PC-3 (cell line): ENCODE measurements at places on chromosomes 1 and 21.
A peak's percentile ranks its signal among the peaks of the same experiment; 100 is the strongest.

- DNase-seq = peak; percentile 95
Observed at GRCh38 chr1:6205849-6206519, at the start of gene RNF207. Gene RNF207 (plus strand): TSS chr1:6206119. CDS start chr1:6206536, 417 bp downstream.

- DNase-seq = peak; percentile 60
Observed at GRCh38 chr1:94022471-94023189, 98.3 kb downstream of the ABCA4 start.

DNA sequence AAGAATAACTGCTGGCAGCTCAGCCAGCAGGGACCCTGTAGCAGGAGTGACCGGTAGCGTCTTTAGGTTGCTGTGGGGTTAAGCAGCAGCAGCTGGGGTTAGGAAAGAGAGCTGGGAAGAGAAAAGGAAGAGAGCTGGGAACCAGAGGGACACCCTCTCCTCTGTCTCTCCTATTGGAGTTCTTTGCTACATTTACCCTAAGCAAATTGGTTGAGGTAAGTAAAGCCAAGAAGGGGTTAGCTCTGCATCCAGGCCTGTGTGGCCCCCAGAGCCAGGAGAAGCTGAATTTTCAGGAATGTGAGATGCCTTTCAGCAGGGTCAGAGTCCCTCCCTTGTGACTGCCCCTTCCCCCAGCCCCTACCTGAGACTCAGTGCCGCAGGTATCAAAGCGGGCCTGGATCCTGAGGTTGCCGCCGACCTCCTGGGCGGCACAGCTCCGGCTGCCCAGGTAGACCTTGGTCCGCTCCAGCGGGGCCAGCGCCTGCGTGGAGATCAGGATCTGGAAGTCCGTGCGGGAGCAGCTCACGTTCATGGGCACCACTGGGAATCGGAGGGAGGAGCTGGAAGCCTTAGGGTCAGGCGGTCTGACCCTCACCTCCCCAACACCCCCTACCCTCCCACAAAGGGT is 16.4 kb downstream of the CDCP2 start:
- no peak for DNase-seq

GRCh38 chr1:48164571-48164970 is 57.9 kb upstream of the SLC5A9 start:
- no peak for DNase-seq

DNA sequence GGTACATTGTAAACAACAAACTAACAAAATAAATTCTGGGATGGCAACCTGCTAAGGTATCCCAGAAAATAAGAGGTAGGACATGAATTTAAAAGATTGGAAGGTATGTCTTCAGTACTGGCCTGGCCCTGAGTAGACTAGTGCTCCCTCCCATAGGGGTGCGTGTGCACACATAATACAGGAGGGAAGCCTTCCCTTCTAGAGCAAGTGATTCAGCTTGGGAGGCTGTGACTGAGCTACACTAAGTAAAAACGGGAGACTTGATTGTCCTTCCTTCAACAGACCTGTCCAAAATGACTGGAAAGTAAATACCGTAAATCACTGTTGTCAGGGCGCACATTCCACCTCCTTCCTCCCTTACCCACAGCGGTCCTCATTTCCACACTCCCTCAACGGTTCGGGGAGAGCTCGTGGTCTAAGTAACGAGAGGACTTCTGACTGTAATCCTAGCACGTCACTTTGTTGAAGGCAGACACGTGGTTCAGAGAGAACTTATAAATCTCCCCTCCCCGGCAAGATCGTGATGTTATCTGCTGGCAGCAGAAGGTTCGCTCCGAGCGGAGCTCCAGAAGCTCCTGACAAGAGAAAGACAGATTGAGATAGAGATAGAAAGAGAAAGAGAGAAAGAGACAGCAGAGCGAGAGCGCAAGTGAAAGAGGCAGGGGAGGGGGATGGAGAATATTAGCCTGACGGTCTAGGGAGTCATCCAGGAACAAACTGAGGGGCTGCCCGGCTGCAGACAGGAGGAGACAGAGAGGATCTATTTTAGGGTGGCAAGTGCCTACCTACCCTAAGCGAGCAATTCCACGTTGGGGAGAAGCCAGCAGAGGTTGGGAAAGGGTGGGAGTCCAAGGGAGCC is at the start of gene TGFB2:
TGFB2 (plus strand) TSS at position 523 of the 859 bp plus-strand sequence. CDS start 1,366 bp downstream, outside the sequence.
- DNase-seq = peak; percentile 98

DNA sequence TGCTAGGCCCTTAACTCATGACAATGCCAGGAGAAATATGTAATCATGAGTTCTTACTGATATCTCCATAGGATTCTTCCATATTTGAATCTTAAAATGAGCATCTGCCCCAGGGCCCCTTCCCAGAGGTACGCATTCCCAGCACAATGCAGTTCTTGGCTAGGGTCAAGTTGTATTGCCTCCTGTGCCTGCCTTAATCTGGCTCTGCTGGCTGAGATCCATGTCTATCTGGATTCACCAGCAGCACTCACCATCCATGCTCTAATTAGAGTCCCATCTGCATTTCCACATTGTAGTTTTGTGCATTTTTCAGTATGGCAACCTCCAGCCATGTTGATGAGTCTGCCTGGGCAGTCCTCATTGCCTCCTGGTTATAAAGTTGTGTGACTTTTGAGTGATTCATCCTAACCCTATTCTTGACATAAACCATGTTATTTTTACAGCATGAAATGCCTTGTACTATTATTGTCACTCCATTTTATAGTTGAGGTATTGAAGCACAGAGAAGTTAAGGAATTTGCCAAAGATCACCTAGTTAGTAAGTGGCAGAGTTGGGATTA is 55.9 kb downstream of the CAMSAP2 start:
- DNase-seq = peak; percentile 52

GRCh38 chr1:5904551-5904950 is 87.7 kb downstream of the NPHP4 start:
- DNase-seq = no peak

DNA sequence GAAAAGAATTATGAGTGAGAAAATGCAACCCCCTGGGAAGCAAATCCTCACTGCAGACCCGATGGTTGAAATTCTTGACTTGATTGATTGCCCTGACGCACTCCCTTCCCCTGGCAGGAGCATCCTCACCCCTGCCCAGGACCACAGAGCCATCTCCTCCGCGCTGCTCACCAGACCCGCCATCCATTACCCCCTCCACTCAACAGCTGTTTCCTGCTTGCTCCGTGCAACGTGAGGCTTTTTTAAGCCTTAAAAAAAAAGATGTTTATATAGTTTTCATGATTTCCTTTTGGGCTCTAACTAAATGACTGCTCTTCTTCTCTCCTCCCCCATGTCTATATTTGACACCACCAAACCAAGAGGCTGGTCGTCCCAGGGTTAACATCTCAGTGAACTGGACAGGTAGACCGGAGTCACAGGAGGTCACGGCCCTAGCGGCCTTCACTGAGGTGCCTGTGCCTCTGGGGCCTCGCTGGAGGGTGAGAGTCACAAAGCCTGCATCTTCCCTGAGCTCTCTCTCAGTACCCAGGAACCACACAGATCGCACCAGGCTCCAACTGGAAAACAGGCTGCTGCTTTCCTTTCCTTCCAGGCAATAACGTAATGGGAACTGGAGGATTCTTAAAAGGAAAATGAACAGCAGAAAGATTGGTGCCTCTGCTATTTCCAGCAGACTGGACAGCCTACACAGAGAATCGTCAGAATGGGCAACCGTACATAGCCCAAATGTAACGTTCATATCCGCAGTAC is 49.8 kb downstream of the ZBTB18 start:
- no peak for DNase-seq

DNA sequence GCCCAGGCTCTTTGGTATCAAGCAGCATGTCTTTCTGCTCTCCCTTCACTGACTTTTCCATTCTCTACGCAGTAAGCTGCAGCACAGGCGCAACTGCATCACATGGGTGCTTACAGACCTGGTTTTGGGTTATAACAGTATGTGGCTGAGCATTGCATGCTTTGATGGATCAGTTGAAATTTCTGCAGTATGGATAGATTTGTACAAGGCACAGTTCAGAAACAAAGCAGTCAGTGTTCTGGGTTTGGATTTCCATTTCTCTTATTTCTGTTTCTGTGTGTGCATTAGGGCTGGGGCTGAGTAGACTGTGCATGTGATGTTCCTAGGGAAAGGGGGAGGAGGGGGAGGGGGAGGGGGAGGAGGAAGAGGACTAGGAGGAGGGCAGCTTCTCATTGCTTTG is 4.5 kb downstream of the FAM163A start:
- DNase-seq = no peak

DNA sequence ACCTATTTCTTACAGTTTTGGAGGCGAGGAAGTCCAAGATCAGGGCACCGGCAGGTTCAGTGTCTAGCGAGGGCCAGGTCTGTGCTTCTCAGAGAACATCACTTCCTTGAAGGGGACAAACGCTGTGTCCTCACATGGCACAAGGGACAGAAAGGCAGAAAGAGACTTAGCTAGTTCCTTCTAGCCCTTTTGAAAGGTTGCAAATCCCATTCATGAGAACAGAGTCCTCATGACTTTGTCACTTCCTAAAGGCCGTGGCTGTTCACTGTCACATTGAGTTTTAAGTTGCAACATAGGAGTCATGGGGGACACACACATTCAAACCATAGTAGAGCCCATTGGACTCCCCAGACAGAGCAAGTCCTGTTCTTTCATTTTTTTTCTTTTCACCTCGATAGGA is 27.4 kb downstream of the PER3 start:
- no peak for DNase-seq

- DNase-seq = peak; percentile 59
Observed at GRCh38 chr1:6143395-6143794, 36.7 kb downstream of the CHD5 start.
